ENCODE measurements at places on chromosomes 16 and 17.

DNA sequence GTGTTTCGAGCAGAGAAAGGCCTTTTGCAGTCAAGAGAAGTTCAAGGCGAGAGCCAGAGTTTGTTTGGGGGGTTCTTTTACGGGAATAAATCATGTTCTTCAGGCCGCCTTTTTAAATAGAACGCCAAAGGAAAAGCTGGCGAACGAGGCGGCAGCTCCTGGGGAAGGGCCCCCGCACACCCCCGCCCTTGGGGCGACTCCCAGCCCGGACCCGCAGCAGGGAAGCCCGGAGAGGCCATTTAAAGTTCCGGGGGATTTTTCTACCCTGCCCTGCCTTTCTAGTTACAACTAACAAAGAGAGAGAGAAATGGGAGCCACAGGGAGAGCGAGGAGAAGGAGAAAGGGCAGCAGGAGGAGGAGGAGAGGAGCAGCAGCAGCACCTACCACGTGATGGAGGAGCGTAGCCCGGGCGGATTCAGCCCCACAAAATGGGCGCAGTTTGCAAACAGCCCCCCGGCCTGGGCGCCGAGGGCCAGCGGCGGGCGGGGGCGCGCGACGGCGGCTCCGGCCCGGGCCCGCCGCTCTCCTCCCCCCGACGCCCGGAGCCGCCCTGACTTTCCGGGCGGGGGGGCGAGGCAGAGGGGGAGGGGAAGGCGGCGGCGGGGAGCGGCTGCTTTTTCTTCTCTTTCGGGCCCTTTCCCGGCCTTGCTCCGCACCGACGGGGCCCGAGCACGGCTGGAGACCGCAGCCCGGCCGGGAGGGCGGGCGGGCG is 634 bp downstream of the KANSL1 start:
- DNase-seq, result peak; percentile 82

DNA sequence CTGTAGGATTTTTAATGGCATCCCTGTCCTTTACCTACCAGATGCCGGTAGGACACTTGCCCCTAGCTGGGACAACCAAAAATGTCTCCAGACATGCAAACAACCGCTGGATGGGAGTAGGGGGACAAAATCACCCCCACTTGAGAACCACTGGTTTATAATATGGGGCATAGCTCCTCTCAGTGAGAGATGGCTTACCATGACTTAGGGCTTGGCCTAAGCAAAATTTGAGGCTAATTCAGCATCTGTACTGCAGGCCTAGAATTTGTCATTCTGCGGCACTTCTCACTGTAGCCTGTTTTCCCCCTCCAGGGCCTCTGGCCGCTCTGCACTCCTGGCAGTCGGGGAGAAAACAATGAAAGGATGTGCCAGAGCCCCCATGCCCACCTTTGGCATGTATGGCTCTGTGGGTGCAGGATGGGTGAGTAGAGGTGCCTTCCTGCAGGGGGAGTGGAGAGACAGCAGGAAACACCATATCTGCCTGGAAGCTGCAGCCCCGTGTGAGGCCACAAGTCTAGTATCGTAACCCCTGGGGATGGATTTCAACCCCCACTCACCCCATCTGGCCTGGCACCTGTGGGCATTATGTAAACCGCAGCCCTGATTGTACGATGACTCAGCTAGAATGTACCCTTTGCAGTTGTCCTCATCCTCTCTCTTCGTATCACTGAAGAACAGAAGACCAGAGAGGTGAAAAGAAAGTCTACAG is 268.1 kb downstream of the SOX9 start:
- peak; percentile 53 for DNase-seq

DNA sequence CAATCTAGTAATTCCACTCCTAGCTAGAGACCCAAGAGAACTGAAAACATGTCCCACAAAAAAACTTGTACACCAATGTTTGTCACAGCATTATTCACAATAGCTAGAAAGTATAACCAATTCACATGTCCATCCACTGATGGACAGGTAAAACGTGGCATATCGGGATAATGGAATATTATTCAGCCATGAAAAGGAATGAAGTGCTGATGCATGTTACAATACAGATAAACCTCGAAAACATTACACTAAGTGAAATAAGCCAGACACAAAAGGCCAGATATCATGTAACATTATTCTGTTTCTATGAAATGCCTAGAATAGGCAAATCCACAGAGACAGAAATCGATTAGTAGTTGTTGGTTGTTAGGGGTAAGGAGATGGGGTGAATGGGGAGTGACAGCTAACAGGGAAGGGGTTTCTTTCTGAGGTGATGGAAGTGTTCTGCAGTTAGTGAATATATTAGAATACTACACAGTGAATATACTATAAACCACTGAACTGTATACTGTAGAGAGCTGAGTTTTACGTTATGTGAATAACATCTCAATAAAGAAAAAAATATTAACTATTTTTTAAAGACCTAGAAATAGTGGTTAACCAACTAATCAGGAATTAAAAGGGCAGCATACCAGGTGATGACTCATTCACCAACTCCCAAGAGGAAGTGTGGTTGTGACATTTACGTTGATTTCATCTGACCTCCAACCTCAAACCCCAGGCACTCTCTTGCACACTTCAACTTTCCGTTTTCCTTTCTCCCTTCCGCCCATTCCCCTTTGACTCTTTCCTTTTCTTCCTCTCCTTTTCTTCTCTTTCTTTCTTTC is 48.6 kb downstream of the GAS7 start:
- no peak for DNase-seq

- no peak for DNase-seq
These were observed 41.1 kb upstream of the CLEC18B start for GRCh38 chr16:74462361-74462760.

- DNase-seq, result no peak
These were observed 3.8 kb upstream of the DCAF7 start for GRCh38 chr17:63546308-63547082.

GRCh38 chr17:30716461-30717290 is 107.8 kb downstream of the CRLF3 start:
- DNase-seq, result peak; percentile 85

DNA sequence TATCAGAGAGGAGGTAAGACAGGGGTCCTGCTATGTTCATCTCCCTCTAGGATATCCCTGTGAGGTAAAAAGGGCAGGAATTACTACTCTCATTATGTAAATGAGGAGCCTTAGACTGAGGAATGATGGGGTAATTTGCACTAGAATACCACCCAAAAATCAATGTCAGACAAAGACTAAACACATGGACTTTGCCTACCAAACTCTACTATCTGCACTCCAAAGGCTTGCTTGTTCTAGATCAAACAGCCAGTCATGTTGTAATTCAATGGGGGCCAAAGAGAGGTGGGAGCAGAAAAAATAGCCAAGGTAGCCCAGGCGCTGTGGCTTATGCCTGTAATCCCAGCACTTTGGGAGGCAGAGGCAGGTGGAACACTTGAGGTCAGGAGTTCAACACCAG is 120.7 kb downstream of the LYRM1 start:
- DNase-seq, result no peak

GRCh38 chr16:57630931-57631845 is 2.8 kb downstream of the ADGRG1 start:
- DNase-seq, result peak; percentile 15

GRCh38 chr17:40480501-40481003 is 20.9 kb downstream of the TNS4 start:
- DNase-seq, result no peak

GRCh38 chr17:80260791-80261158 is at the start of gene RNF213:
TSS of gene RNF213 (plus strand) at chr17:80260852. CDS start at chr17:80263682, 2,830 bp downstream.
- DNase-seq, result peak; percentile 79

DNA sequence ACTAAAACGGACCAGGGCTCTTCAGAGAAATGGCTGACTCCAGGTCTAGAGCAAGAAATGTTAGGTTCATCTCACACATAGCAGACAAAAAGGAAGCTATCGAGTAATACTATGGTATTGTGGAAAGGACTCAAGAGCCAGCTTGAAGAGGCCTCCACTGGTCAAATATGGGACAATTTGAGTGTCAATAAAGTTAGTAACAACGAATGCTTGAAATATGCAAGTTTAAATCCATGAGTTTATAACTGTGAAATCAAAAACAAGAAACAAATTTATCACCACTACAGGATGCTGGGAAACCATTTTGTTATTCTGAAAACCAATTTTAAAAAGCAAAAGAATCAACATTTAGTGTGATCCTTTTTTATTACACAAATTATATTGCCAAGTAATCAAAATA is 50.4 kb upstream of the ANKFY1 start:
- DNase-seq, result no peak

DNA sequence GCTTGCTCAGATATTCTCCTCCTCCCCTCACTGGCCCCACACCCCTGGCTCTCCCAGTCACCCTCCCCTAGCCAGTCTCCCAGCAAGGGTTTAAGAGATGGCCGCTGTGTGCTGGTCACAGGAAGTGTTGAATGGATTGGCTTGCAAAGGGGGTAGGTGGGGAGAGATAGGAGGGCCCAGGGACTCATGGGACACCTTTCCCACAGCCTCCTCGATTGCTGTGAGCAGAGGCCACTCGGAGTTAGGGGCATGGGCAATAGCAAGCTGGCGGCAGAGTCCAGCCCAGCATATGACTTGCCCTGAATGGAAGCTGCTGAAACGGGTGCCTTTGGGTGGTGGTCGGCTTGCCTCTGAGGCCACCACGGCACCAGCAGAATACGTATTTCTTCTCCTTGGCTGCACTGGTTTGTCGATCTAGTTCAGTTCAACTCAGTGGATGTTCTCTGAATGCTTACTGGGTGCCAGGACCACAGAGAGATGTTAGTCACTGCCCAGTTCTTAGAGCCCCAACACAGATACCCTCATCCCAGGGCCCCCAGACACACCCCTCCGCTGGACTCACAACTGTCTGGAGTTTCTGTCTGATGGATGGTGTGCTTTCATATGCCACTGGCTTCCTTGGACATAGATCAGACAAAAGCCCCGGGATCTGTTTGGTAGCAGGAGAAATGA is 6.0 kb downstream of the WFIKKN2 start:
- DNase-seq, result peak; percentile 32

DNA sequence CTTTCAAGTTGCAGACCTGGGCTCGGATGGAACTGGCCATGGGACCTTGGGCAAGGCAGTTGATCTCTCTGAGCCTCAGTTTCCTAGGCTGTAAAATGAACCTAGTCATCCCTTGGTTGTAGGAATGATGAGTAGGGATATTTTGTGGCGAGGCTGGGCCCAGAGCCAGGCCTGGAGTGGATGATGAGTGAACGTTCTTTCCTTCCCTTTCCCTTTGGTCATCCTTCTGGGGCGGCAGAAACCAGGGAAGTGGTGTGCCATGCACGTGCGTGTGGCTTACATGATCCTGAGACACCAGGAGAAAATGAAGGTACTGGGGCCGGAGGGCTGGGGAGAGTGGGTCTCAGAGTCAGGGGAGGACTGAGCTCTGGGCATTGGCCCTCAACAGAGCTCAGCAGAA is 8.4 kb downstream of the FBRS start:
- DNase-seq, result no peak

GRCh38 chr16:10971560-10971961 is 27.2 kb downstream of the CLEC16A start:
- DNase-seq, result peak; percentile 77

- no peak for DNase-seq
These were observed 9.1 kb downstream of the SOX8 start for GRCh38 chr16:990516-991291.

DNA sequence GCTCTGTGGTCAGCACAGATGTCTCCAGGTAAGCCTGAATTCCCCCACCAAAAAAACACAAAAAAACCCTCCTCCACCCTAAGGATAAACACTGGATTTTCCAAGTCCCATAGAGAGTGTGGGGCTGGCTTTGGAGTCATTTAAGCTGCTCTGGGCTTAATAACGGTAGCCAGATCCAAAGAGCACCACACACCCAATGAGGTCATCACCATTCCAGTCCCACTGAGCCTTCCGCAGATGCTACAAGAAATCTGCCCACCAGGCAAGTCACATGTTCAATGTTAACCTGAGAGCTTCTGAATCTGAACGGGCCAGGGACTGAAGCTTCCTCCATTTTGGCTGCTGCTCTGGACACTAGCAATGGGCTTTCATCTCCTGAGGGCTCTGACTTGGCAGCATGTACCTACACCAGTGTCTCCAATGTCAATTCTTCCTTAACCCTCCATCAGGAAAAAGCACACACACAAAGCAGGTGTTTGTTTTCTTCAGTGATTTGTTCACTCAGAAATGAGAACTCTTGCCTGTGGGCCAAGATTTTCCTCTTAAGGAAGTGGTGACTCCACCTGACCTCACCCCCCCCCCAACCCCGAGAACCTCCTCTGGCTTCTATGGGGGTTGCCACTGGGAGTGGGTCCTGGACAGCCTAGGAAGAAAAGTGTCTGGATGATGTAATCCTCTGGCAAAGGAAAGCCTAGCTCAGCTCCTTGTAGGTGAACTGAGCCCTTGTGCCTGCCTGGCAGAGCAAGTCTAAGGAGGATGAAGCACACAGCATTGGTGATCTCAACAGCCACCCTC is 220.1 kb downstream of the FOXL1 start:
- DNase-seq, result no peak

DNA sequence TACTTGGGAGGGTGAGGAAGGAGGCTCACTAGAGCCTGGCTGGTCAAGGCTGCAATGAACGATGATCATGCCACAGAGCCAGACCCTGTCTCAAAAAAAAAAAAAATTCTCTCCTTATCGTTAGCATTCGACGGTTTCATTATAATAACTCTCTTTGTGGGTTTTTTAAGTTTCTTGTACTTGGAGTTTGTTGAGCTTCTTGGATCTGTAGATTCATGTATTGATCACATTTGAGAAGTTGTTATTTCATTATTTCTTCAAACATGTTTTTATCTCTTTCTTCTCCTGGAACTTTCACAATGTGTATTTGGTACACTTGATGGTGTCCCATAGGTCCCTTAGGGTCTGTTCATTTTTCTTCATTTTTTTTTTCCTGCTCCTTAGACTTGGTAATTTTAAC is 16.8 kb upstream of the ABCA3 start:
- no peak for DNase-seq

- no peak for DNase-seq
These were observed 23.0 kb downstream of the TSPOAP1 start for GRCh38 chr17:58305626-58306025.

GRCh38 chr17:6269478-6269877 is 165.4 kb downstream of the AIPL1 start:
- peak; percentile 27 for DNase-seq

DNA sequence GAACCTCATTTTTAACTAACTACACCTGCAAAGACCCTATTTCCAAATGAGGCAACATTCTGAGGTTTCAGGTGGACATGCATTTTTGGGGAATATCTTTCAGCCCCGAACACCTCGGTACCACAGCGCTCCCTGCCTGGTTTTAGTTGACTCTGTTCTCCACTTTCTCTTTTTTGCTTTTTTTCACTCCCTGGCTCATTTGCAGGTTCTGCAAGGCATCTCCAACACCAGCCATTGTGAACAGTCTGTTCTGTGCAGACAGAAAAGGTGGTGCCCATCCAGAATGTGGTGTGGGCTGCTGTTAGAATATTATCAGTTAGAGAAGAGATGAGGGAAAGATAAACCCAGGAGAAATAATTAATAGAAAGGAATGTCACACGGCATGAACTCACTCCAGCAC is 32.5 kb upstream of the ZCCHC14 start:
- DNase-seq, result no peak

DNA sequence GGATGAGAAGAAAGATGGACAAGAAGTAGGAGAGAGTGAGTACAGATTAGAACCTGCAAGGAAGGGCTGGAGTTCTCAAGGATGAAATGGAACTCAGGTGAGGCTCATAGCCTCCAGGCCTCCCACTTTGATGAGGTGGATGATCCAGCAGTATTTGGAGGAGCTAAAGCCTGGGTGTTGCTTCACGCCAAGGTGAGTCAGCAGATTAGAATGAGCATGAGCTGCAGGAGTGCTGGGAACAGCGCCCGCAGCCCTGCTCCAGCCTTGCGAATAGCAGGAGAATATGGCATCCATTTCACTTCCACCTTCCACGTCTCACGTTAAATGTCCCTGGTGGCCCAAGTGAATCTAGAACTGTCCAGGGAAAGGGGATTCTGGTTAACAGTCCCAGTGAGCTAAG is 94.4 kb upstream of the CPHXL start:
- no peak for DNase-seq
